ENCODE measurements at places on chromosomes 3 and 15. TPM values are rescaled to one million over a fixed set of nuclear protein-coding genes. Genes with fewer than 3 reads are reported as not detected.
A peak's percentile ranks its signal among the peaks of the same experiment; 100 is the strongest.

SNTN gene
- total RNA-seq, result not detected

ARHGEF26 gene
- 20.8 TPM for total RNA-seq

MYH15 gene
- 0.25 TPM for total RNA-seq

CASR gene
- not detected for total RNA-seq

WDR93 gene
- total RNA-seq, result 0.16 TPM

GRCh38 chr3:61562042-61562720 is 810 bp downstream of the PTPRG start:
- H3K27me3 ChIP-seq, result no peaks in the 10 kb centered on the region
- peak overlapping the region; percentile 87 for H3K4me3 ChIP-seq
- peak; percentile 19 for DNase-seq

GRCh38 chr3:30522476-30522875 is 83.9 kb upstream of the TGFBR2 start:
- H3K27me3 ChIP-seq, result no peaks in the 10 kb centered on the region
- peaks cover 7% of the 10 kb centered on the region for H3K4me1 ChIP-seq
- no peak overlapping the region for H3K4me3 ChIP-seq
- no peak for DNase-seq
- no peak overlapping the region for H3K27ac ChIP-seq
- H3K36me3 ChIP-seq, result no peaks in the 10 kb centered on the region

- H3K4me3 ChIP-seq, result no peak overlapping the region
- no peak for DNase-seq
- no peaks in the 10 kb centered on the region for H3K36me3 ChIP-seq
Measured at GRCh38 chr3:23676093-23676492, 129.7 kb upstream of the UBE2E1 start.

GRCh38 chr3:58361866-58362265 is 29.2 kb downstream of the PXK start:
- no peak for DNase-seq
- H3K27ac ChIP-seq, result no peak overlapping the region
- H3K27me3 ChIP-seq, result no peaks in the 10 kb centered on the region
- no peaks in the 10 kb centered on the region for H3K4me1 ChIP-seq
- H3K36me3 ChIP-seq, result no peaks in the 10 kb centered on the region

- no peak for DNase-seq
- peak overlapping the region; percentile 64 for H3K27ac ChIP-seq
- H3K4me1 ChIP-seq, result peaks cover 32% of the 10 kb centered on the region
- H3K36me3 ChIP-seq, result no peaks in the 10 kb centered on the region
- no peaks in the 10 kb centered on the region for H3K27me3 ChIP-seq
Measured at GRCh38 chr3:161395115-161396012, 24.0 kb upstream of the SPTSSB start.

GRCh38 chr15:77541421-77542181 is 91.1 kb downstream of the LINGO1 start:
- no peak for DNase-seq
- no peak overlapping the region for H3K4me3 ChIP-seq
- no peaks in the 10 kb centered on the region for H3K27me3 ChIP-seq
- H3K4me1 ChIP-seq, result peaks cover 13% of the 10 kb centered on the region
- H3K36me3 ChIP-seq, result no peaks in the 10 kb centered on the region

DNA sequence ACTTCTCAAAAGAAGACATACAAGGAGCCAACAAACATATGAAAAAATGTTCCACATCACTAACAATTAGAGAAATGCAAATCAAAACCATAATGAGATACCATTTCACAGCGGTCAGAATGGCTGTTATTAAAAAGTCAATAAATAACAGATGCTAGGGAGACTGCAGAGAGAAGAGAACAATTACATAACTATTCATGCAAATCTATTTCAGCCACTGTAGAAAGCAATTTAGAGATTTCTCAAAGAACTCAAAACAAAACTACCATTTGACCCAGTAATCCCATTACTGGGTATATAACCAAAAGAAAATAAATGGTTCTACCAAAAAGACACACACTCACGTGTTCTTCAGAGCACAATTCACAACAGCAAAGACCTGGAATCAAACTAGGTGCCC is 116.3 kb downstream of the VPS13C start:
- H3K36me3 ChIP-seq, result no peaks in the 10 kb centered on the region
- H3K4me3 ChIP-seq, result no peak overlapping the region
- no peak for DNase-seq
- no peaks in the 10 kb centered on the region for H3K4me1 ChIP-seq
- H3K27me3 ChIP-seq, result no peaks in the 10 kb centered on the region

- H3K4me1 ChIP-seq, result no peaks in the 10 kb centered on the region
- H3K36me3 ChIP-seq, result no peaks in the 10 kb centered on the region
- no peak overlapping the region for H3K4me3 ChIP-seq
- no peaks in the 10 kb centered on the region for H3K27me3 ChIP-seq
- no peak overlapping the region for H3K27ac ChIP-seq
Measured at GRCh38 chr15:80570553-80570952, 124.6 kb upstream of the ABHD17C start.

- no peaks in the 10 kb centered on the region for H3K27me3 ChIP-seq
- no peak overlapping the region for H3K27ac ChIP-seq
- no peak for DNase-seq
- H3K4me3 ChIP-seq, result no peak overlapping the region
- H3K36me3 ChIP-seq, result no peaks in the 10 kb centered on the region
- H3K4me1 ChIP-seq, result no peaks in the 10 kb centered on the region
Measured at GRCh38 chr3:155581579-155581978, 163.3 kb downstream of the PLCH1 start.
